ENCODE measurements at places on chromosomes 16 and 17.

GRCh38 chr16:65634291-65634690 is 512.4 kb upstream of the CDH11 start:
- no peak for DNase-seq

DNA sequence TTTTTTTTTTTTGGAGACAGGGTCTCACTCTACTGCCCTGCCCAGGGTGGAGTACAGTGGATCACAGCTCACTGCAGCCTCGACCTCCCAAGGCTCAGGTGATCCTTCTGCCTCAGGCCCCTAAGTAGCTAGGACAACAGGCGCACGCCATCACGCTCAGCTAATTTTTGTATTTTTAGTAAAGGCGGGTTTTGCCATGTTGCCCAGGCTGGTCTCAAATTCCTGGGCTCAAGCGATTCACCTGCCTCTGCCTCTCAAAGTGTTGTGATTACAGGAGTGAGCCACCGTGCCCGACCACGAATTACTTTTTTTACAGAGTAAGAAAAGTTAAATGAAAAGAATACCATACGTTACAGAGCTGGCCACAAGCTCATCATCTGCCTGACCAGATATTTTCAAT is 38.9 kb downstream of the AKAP10 start:
- DNase-seq, result no peak

- no peak for DNase-seq
These were observed 28.8 kb downstream of the NGFR start for GRCh38 chr17:49523706-49524472.

DNA sequence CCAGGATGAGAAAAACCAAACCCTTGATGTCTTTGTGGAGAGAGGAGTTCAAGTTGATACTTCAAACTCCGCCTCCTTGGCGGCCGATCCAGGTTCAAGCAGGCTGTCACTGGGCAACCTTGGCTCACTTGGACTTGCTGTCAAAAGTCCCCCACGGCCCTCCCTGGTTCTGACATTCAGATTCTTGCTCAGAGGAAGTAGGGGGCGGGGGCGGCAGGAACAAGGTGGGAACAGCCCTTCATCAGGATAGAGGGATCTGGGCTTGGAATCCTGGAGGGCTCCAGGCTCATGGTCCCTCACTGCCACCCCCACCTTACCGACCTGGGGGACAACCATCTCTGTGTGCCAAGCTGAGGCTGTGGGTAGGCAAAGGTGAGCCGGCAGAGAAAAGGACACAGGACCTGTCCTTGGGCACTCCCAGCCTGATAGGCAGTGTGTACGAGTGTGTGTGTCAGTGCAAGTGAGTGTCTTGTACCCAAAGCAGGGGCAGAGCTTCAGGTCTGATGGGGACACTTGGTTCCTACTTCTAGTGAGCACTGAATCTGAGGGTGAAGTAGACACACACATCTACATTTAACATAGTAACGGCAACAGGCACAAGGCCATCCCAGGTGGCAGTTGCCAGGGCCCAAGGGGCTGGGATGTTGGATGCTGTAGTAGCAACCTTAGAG is 6.6 kb upstream of the TSPOAP1 start:
- no peak for DNase-seq

GRCh38 chr17:61443475-61443882 is 8.7 kb upstream of the TBX4 start:
- no peak for DNase-seq

DNA sequence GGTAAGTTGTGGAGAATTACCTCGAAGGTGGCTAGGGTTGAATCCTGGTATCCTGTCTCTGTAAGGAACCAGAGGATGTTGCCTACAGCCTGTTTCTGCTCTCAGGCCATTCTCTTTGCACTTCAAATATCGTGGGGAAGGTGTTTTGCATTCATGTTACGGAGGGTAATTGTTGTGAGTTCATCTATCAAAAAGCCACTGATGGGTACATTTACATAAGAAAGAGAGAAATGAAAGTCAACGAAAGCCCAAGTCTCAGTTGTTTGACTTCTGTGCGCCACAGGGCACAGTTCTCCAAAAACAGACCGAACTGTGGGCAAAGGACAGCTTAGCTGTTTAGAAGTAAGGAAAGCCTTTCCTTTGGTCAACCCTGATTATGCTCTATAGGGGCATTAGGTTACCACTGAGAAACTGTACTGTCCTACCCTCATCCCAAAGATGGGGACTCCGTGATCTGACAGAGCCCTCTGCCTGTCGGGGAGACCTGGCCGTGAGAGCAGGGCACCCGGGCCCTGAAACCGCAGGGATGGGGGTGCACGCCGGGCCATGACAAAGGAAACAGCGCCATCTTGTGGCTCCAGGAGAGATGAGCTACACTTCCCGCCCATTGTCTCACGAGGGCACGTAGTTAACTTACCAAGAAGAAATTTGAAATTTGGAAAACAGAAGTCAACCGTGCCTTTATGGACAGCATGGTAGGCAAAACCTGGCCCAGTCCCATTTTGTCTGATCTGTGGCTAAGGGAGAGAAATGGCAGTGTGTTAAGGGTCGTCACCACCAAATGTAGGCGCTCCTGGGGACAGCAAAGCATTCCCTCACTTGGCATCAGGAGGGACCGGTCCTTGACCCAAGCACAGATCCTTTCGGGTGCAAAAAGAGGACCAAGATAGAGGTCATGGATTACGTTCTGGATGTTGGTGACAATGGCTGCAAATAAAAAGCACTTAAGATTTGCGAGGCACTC is 74.5 kb upstream of the DYNLRB2 start:
- peak; percentile 22 for DNase-seq

DNA sequence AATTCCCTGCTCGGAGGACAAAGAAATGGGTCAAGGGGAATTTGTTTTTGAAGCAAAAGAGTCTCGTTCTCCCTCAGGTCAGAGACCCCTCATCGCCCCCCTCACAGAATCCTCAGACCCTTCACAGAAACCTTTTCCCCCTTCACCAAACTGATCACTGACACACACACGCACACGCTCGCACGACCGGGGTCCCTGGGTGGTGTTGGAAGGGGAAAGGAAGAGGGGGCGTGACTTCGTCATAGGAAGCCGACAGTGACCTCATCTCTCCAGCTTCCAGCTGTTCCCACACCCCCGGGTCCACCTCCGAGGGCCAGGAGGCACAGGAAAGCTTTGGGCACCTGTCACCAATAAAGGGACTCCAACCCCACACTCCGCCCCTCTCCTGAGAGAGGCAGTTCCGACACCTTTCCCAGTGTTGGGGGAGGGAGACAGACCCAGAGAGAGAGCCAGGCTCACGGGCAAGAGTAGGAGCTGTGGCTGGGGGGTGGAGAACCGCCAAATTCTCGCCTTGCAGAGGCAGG is 1.2 kb downstream of the ASGR1 start:
- no peak for DNase-seq

DNA sequence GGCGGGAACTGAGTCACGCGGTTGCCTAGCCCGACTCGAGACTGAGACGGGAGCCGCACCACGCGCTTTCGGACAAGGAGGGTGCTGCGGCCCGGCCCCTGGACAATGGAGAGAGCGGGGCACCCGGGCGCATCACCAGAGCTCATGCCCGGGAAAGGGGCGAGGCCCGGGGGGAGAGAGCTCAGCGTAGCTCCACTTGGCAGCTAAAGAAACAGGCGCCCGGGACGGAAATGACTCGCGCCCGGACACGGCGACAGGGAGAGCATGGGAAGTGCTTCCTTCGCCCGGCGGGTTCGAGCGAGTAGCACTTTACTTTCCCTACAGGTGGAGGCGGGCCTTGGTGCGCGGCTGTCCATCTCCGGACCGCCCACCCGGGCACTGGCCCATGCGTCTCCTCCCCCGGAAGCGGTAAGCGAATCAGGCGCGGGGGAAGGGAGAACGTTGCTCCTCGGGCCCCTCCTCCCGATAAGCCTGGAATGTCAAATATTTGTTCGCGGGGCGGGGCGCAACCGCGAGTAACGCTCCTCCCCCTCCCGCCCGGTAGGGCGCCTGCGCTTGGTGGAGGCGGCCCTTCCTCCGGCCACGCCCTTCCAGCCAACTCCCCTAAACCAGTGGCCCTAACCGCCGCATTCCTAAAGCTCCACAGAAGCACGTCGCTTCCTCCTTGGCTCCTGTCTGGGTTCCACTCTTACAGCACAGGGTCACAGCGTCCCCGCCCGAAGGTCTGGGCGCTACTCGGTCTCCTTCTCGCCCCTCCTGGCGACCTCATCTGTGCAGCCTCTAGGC is 1.5 kb upstream of the ESRP2 start:
- DNase-seq, result peak; percentile 86

GRCh38 chr17:42591411-42591810 is 13.9 kb upstream of the PSMC3IP start:
- DNase-seq, result no peak

DNA sequence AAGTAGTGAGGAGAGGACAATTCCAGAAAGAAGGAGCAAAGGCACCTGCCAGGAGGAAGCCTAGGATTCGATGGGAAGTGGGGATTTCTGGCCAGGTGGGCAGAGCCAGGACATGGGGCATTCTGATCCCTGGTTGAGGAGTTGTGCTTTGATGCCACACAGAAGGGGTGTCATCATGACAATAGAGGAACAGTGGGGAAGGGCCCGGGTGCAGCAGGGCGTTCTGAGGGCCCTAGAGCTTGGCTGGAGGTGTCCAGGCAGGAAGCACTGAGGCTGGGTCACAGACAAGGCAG is 4.3 kb downstream of the EVPLL start:
- DNase-seq, result no peak

- DNase-seq, result no peak
These were observed 29.1 kb downstream of the NLRP1 start for GRCh38 chr17:5555254-5555653.

DNA sequence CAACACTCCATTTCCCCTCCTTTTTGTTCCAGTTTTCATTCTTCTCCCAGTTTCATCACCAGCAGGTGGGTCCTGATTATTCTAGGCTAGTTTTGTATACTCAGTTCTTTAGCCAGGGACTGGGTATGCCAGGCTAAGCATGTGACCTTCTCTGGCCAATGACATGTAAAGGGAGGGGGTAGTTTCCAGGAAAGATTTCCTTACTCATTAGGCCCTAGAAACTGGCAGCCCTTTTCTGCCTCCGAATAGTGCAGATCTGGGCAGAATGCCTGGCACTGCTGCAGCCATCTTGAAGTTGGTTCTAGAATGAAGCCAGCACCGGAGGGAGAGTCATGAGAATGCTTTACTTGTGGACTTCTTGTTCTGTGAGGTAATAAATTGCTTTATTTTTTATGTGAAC is 126.9 kb upstream of the AXIN2 start:
- DNase-seq, result no peak

GRCh38 chr17:7903154-7904103 is 12.7 kb downstream of the RNF227 start:
- DNase-seq, result no peak

- DNase-seq, result no peak
These were observed 2.8 kb downstream of the FAM171A2 start for GRCh38 chr17:44360826-44361225.

DNA sequence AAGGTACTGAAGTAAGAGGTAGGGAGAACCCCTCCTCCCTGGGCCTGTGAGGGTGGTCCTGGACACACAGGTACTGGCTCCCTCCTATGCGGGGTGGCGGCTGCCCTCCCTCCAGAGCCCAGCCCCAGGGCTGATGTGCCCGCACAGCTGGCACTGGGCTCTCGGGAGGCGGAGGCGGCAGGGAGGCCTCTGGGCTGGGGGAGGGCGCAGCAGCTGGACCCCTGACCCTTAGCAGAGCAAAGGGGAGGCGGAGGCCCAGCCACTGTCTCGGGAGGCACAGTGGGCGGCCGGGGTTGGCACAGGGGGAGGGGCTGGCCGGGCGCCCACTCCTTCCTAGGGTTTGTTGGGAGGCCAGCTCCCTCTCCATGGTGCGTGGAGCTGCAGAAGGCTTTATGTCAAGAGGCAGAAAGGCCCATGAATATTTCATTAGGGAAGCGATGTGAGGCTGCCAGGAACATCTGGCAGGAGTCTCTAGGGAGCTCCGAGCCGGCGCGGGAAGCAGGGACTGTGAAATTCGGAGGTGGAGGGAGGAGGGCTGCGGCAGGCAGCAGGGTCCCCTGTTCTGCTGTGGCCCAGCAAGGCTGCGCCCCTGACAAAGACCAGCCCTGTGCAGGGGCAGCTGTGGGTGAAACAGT is 44.1 kb upstream of the ACSF3 start:
- no peak for DNase-seq

DNA sequence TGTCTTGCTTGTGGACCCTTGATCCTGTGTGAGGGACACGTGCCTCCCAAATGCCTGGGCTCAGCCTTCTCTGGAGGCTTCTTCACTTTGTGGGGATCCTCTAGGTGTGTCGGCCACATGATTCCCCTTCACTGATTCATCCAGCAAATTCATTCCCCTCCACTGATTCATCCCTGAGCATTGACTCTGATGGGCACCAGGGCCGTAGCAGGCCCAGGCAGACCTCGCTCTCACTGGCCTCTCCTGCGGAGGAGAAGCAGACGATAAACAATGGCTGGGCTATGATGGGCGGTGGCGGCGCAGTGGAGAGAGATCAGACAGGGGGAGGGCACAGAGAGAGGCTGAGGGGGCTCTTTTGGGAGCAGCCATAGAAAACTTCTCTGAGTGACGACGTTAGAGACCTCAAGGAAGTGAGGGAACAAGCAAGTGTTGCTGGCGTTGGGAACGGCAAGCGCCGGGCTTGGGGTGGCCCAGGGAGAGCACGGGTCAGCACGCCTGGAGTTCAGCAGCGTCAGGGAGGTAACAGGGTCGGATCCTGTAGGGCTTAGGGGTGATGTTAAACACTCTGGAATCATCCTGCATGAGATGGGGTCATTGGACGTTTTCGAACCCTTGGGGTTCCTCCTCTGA is 17.5 kb upstream of the RPTOR start:
- no peak for DNase-seq

- DNase-seq, result no peak
These were observed 26.4 kb downstream of the ORC6 start for GRCh38 chr16:46715769-46716305.

- no peak for DNase-seq
These were observed 96.8 kb downstream of the IRF8 start for GRCh38 chr16:85995541-85996423.

GRCh38 chr16:55900616-55901393 is 25.6 kb upstream of the CES5A start:
- no peak for DNase-seq

DNA sequence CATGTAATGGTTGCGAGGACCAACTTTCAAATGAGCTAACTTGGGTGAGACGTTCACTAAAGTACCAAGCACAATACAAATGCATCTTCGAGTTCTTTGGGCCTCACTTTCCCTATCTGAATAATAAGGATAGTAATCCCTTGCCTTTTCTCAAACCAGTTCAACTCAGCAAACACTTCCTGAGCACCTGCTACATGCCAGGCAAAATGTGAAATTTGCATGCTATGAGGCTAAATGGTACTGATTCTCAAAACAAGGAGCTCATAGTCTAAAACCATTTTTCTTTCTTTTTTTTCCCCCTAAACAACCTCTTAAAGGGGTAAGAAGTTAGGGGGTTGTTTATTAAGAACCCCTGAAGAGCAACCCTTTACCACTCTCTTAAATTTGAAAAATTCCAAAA is 101.4 kb upstream of the HLF start:
- no peak for DNase-seq

- DNase-seq, result peak; percentile 63
These were observed 591 bp upstream of the SLFN5 start for GRCh38 chr17:35242158-35242804.

GRCh38 chr16:85518398-85519049 is 94.6 kb upstream of the GSE1 start:
- DNase-seq, result no peak

GRCh38 chr17:42672038-42672437 is 4.8 kb downstream of the PLEKHH3 start:
- DNase-seq, result no peak

- no peak for DNase-seq
These were observed 61.1 kb downstream of the BANP start for GRCh38 chr16:88012360-88012759.

GRCh38 chr17:46120078-46120477 is 73.2 kb downstream of the KANSL1 start:
- no peak for DNase-seq
